ENCODE measurements at places on chromosomes 3 and 15.

GRCh38 chr3:130963878-130964277, 62.7 kb downstream of the ASTE1 start:
- peak; percentile 93 for DNase-seq

- no peak for DNase-seq
These were observed 482.2 kb upstream of the ADAMTS9 start for GRCh38 chr3:65169961-65170360.

- no peak for DNase-seq
These were observed 397.1 kb downstream of the CACNA2D3 start for GRCh38 chr3:54519493-54519892.

GRCh38 chr3:27659279-27660021, 62.7 kb downstream of the EOMES start:
- DNase-seq: peak; percentile 51

GRCh38 chr3:4504340-4505261, 11.5 kb downstream of the ITPR1 start:
- DNase-seq: no peak

DNA sequence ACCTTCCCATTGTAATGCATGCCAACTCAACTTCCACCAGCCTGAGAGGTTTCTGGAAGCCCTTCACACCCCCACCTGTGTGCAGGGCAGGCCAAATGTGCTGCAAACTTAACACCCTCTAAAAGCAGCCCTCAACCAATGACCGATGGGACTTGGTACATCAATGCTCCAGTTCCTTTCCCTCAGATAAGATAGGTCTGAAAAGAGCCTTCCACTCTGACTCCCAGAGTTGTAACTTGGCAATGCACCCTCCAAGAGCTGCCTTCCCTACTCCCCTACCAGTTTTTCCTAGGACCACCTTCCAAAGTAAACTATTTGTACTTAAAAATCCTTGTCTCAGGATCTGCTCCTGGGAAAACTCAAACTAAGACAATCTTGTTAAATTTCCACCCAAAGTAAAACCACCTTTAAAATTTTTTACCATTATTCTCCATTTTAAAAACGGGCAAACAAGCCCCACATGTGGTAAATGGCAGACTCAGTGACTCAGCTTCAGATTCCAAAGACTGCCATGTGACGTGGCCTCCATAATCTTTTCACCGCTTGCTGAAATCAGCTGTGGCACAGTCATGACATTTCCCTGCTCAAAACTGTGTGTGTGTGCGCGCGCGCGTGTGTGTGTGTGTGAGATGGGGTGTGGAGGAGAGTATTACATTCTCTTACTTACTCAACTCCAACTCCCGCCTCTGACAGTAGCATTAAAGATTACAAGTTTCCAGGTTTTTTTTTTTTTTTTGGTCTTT, 17.2 kb downstream of the RASGRP1 start:
- DNase-seq: peak; percentile 20

- no peak for DNase-seq
These were observed 99.0 kb downstream of the MEGF11 start for GRCh38 chr15:66154581-66154980.

DNA sequence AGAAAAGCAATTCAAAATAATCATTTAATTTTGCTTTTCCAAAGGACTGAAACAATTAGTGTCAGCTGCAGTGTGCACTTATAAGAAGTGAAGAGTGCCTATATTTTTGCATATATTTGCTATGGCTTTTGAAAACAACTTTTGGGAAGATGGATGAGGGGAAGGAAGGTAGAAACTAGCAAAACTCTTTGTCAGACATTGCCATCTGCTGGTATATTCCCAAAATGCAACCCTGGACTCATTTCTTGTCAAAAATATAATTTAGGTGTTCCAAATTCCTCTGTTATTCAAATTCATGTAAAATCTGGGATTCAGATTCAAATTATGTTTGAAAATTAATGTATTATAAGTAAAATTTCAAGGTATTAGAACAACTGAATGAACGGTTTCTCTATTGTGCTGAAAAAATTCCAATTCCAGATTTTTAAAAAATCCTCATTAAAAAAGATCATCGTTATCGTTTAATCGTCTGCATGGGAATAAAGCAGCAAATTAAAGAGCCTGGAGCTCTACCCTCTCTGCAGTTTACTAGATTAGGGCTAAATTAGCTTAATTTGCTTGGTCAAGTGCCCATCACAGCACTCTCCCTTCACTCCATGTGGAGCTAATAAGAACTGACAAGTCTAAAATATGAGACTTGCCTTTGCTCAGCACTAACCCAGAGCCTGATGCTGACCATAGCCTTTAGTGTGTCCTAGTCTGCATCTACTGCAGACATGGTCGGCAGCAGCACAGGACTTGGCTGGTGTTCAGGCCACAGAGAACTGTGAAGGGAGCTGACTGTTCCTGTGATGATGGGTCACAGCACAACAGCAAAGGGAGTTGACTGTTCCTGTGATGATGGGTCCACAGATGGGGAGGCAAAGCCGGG, 67.9 kb upstream of the MITF start:
- peak; percentile 48 for DNase-seq

- no peak for DNase-seq
These were observed 411.0 kb upstream of the NR2F2 start for GRCh38 chr15:95919460-95919859.

- DNase-seq: no peak
These were observed 53.0 kb downstream of the PDIA5 start for GRCh38 chr3:123119802-123120201.

DNA sequence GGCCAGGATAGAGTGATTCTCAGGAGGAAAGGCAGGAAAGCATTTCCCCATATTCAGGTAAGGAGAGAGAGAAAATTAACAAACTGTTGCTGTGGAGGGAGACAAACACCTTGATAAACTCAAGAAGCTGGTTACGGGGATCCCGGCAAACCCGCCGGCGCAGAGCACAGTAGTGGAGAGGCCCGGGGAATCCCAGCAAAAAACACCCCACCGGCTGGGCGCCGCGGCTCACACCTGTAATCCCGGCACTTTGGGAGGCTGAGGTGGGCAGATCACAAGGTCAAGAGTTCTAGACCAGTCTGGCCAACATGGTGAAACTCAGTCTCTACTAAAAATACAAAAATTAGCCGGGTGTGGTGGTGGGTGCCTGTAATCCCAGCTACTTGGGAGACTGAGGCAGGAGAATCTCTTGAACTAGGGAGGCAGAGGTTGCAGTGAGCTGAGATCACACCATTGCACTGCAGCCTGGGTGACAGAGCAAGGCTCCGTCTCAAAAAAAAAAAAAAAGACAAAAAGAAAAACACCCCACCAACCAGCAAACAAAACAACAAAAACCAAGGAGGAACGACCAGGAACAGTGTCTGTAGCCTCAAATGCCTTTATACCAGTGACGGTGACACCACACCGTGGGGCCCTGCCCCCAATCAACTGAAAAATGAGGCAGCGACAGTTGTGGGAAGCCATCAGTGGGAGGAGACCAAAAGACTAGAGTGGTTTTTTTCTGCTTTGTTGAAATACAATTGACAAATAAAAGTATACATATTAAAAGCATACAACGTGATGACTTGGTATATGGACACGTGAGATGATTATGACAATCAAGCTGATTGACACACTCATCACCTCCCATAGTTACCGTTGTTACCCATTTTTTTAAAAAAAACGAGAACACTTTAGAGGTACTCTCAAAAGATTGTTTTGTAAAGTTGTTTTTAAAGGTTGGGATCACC, 40.2 kb upstream of the IDH2 start:
- DNase-seq: no peak

DNA sequence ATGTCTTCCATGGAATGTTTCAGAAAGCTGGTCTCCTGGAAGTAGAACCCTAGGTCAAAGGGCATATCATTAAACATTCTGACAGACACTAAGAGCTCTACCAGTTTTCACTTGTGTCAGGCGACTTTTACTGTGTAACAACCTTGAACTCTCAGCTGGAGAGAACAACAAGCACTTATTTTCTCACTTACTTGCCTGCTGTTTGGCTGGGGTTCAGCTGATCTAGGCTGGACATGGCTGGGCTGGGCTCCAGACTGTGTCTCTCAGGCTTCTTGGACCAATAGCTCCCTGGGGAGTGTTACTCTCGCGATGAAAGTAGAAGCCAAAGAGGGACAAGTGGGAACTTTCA, 527.3 kb downstream of the SHQ1 start:
- DNase-seq: no peak

- no peak for DNase-seq
These were observed 28.3 kb downstream of the MELTF start for GRCh38 chr3:197001106-197001971.

- no peak for DNase-seq
These were observed 234.7 kb upstream of the PLSCR5 start for GRCh38 chr3:146839727-146840375.

GRCh38 chr15:34721802-34722438, 32.9 kb downstream of the GJD2 start:
- peak; percentile 7 for DNase-seq

GRCh38 chr3:74756674-74757073, 142.2 kb upstream of the CNTN3 start:
- DNase-seq: no peak

DNA sequence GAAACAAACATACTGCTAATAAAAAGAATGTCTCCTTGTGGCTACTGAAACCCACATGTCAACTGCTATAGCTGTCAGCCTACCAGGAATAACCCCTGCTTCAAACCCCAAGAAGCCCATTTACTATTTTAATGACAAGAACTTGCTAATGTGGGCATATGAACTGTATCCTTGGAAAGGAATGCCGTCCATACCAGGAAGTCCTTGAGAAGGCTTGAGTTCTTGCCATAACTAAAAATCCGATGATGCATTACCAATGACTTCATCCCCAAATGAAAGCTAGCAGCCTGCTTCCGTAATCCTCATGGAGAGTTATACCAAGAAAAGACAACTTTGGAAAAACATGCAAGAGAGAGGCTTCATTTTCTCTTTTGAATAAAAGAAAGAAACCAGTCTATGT, 34.8 kb downstream of the MINDY4B start:
- DNase-seq: peak; percentile 34

DNA sequence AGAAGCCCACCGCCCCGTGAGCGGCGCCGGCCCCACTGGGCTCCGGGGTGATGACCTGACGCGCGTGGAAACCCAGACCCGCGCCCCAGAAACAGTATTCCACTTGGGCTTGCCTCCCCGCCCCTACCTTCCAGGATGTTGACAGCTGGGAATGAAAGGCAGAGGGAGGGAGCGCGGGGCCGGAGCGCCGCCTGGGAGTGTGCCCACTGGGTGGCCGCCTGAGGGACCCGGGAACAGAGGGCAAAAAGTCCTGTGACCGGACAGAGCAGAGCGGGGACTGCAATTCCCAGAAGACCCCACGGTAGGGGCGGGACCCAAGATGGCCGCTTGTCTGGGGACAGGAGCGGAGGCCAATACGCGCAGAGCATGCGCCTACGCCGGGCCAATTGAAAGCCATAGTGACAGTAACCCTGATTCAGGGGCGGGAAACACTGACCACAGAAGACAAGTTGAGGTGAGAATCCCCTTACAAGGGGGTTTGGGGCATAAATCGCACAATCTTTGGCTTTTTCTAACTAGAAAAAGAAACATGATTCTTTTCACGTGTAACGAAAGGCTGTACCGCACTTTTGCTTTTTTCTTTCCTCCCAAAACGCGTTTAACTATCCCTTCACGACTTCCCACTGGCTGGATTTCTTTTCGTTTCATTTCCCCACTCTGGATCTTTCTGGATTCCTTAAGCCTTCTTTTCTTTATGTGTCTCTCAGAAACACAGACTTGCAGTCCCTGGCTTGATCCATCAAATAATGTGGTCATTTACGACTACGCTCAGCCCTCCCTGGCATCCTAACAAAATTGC, at the start of gene FHIT:
Gene FHIT, minus strand, starts transcription at position 279 of the 799 bp plus-strand sequence.
- peak; percentile 94 for DNase-seq

DNA sequence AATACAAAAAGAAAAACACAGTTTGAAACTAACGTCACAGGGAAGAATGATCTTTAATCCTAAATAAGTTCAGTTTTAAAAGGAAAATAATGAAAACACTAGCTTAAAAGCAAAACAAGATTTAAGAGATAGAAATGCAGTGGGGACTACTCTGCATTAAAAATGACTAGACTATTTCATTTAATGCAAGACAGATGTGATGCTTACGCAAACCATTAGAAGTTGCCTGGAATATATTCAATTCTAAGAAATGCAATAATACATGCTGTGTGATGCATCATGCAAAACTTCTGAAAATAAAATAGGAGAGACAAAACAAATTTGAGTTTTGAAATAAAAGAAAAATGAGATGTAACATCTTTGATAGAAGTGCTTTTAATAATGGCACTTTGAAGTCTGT, 97.6 kb upstream of the STRIT1 start:
- no peak for DNase-seq

DNA sequence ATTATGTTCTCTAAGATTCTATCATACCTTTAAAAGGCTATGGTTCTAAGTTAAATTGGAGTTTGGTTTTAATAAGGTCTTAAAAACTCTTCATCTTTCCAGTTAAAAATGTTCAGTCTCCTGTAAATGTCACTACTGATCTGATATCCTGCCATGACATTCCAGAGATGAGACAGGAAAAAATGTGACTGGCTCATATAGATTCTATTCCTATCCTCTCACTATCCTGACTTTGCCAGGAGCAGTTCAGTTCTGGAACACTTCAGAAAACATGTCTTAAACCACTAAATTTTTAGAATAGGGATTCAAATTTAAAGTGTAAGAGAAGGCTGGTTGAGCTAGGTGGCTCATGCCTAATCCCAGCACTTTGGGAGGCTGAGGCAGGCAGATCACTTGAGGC, 170.9 kb downstream of the TNIK start:
- no peak for DNase-seq

DNA sequence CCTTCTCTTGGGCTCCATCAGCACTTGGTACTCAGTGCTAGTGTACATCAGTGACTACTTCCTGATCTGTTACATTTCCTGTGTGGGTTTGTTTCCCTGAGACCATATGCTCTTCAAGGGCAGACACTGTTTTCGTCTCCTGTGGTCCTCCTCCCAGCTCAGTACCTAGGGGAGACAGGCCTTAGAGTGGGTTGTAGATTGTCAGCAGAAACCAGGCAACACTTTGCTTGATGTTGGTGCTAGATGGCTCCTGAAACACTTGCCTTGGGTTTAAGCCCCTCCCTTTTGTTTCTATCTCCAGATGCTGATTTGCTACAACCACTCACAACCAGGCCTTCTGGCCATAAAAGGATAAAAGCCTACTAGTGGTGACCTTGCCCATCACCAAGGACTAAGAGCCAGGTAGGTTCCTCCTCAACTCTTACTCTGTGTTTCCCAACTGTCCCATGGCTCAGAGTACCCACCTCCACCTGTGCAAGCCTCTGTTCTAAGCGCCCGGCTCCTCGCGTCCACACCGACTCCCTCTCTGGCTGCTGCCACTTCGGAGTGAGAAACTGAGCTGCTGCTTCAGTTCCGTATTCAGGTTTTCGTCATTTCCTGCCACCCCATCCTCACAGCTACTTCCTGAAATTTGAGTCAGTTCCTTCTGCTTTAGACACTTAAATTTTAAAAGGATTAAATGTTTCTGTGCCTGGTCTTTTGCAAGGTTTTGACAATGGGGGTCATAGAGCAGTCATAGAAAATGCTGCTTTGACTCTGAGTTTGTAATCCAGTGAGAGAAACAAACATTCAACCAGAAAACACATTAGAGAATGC, at the start of gene HCLS1:
Gene HCLS1, minus strand, starts transcription at position 548 of the 816 bp plus-strand sequence. CDS start 2,556 bp downstream, outside the sequence.
- DNase-seq: no peak
